ENCODE measurements at places on chromosomes 6 and 20.

- no peak for DNase-seq
Measured at GRCh38 chr6:91155129-91155785, 568.4 kb upstream of the MAP3K7 start.

- no peak for DNase-seq
Measured at GRCh38 chr6:13035606-13036005, 292.7 kb downstream of the TBC1D7 start.

- DNase-seq = no peak
Measured at GRCh38 chr20:51985013-51985415, 182.7 kb upstream of the SALL4 start.

DNA sequence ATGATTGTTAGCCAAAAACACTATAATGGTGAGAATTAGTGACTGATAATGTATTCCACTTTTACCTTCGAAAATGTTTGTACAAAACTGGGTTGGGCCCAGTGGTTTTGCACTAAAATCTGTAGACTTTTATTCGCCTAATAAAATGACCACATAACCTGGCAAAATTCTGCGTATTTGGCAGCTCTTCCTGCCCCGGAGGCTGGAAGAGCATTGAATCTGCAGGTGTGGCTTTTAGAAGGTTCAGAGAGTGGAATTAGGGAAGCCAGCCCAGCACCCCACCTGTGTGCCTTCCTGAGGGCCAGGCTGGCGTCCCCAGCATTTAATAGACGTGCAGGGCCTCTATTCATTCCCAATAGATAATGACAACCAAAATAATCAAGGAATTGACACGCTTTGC lies 256.7 kb downstream of the UST start:
- no peak for DNase-seq

- no peak for DNase-seq
Measured at GRCh38 chr6:28941684-28942448, 18.1 kb upstream of the TRIM27 start.

GRCh38 chr6:113411011-113411410 lies 446.1 kb upstream of the MARCKS start:
- DNase-seq = no peak

GRCh38 chr20:18909254-18909653 lies 95.7 kb downstream of the SCP2D1 start:
- DNase-seq = no peak

GRCh38 chr6:118786596-118787453 lies 107.1 kb upstream of the ASF1A start:
- no peak for DNase-seq

DNA sequence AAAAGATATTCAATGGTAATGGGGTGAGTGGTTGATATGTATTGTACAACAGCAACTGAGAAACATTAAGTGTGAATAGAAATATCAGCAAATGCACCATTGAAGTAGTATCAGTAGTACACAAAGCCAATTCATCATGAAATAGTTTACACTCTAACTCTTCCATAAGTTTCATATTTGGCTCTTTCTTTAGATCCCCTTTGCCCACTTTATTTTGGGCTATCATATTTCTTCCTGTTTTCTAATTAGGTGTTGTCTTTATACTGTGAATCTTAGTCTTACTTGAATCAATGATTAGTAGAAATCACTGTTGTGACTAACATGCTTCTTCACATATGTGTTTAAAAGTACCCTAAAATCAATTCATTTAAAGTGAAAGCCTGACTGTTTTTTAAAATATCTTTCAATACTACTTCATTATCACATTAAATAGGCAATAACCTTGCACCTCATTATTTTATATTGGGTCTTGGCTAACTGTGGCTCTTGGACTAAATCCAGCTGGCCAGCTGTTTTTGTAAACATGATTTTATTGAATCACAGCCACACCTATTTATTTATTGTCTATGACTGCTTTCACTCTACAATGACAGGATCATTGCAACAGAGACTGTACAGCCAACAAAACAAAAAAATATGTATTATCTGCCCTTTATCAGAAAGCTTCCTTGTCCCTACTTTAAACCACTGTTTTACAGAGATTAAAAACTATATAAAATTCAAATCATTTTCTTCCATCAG lies 38.9 kb downstream of the EYS start:
- DNase-seq = no peak

DNA sequence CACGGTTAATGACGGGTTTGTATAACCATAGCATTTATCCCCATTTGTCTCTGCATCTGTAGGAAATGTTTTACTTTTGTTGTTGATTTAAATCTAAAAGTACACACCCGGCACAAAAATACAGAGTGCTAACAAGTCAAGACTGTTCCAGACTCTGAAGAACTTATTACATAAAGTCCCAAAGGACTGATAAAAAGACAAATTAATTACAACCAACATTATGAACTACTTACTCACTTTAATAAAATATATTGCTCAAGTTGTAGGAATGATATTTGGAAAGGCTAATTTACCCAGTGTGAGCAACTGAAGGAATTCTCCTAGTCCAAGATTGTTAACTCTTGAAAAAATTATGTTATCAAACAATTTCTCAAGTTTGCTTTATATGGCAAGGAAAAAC lies 115.6 kb downstream of the KIF13A start:
- DNase-seq = no peak

- DNase-seq = no peak
Measured at GRCh38 chr20:59676851-59677182, 72.5 kb downstream of the PHACTR3 start.

DNA sequence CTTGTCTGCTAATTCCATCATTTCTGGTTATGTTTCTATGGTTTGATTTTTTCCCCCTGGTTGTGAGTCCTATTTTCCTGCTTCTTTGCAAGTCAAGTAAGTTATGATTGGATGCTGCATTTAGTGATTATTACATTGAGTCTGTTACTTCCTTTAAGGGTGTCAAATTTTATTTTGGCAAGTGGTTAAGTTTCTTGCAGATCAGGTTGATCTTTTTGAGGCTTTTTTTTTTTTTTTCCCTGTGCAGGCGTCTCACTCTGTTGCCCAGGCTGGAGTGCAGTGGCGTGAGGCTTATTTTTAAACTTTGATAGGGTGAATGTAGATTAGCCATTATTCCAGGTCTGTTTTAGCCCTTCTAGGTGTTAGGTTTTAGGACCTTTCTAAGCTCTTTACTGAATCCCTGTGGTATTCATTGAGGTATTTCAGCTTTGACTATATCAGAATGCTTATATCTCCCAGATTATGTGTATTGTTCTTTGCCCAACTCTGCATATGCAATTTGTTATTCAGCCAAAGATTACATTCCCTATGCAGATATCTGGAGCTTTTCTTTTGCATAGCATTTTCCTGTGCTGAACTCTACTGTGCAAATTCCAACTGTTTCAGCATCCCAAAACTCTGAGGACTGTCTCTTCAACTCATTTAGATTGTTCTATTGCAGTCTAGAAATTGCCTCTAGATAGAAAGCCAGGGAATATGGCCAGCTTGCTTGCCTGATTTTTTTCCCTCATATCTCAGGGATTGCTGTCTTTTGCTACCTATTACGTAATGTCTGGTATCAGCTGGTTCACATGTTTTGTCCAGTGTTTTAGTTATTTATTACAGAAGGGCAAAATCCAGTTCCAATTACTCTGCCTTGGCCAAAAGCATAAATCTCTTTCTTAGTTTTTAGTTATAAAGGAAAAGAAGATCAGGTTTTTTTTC lies 113.3 kb downstream of the AFG1L start:
- no peak for DNase-seq

- DNase-seq = no peak
Measured at GRCh38 chr6:63486196-63486595, 86.1 kb upstream of the LOC128125822 start.

DNA sequence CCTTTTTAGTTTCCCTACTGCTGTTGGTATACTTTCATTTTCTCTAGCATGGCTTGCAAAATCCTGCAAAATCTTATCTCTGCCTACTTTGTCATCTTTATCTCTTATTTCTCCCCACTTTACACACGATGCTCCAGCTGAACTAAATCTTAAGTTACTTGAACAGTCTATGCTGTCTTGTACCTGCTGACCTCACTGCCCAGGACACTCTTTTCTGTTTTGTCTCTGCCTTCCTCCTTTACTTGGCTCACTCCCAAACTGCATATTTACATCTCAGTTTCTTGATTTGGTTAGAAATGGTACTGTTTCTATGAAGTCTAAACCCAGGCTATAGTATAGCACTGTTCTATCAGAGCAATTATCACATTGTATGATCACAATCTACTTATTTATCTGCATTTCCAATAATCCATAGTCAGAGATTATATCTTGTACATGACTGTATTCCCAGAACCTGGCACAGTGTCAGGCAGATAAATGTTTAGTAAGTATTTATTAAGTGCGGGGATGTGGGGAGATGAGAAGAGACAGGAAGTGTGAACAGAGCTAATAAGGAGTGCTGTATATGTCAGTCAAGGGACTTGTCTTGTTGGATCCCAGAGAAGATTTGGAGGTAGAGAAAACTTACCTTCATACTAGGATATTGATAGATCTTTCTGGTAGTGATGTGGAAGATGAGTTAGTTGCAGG lies 57.6 kb downstream of the ADGRG6 start:
- no peak for DNase-seq

GRCh38 chr6:139344186-139344963 lies 30.1 kb downstream of the CITED2 start:
- DNase-seq = no peak

- no peak for DNase-seq
Measured at GRCh38 chr6:78989191-78989590, 88.9 kb downstream of the PHIP start.
